ENCODE measurements at places on chromosomes 3 and 15.

DNA sequence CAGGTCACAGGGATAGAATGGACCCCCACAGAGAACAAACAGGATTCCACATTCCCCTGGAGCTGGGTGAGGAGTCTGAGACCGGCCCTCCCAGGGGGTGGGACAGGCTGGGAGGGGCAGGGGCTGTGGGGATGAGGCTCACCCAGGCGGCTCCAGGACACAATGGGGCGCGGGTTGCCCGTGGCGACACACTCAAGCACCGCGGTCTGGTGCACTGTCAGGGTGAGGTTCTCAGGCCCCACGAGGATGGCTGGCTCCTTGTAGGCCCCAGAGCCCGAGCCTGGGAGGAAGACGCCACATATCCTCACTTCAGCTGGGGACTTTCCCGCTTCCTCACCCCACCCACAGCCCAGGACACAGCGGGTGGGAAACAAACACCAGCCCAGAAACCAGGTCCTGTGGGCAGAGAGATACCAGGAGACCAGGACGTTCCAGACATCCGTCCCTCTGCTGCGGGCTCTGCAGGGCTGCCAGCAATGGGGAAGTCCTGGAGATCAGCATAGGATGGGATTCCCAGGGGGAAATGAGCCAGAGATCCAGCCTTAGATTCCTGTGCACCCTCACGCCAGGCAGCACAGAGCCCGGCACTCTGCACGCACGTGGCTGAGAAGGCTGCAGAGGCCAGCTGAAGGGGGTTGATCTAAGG, 30.2 kb downstream of the RNU5B-1 start:
- DNase-seq: no peak

- DNase-seq: no peak
These were observed 1.0 kb downstream of the CGGBP1 start for GRCh38 chr3:88057630-88058305.

- no peak for DNase-seq
These were observed 1.3 kb downstream of the CACNA1D start for GRCh38 chr3:53495520-53496391.

- no peak for DNase-seq
These were observed at the start of gene RASA2 for GRCh38 chr3:141486746-141487520. RASA2 (plus strand) TSS chr3:141487027; CDS start chr3:141487084, 57 bp downstream.

DNA sequence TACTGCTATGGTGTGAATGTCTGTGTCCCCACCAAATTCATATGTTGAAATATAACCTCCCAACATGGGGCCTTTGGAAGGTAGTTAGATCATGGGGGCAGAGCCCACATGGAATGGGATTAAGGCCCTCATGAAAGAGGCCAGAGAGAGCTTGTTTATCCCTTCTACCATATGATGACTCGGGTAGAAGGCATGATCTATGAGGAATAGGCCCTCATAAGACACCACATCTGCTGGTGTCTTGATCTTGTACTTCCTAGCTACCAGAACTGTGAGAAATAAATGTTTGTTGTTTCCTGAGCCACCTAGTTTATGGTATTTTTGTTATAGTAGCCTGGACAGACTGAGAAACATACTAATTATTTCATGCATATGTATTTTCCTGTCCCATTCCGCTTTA, 51.9 kb downstream of the WWTR1 start:
- no peak for DNase-seq

DNA sequence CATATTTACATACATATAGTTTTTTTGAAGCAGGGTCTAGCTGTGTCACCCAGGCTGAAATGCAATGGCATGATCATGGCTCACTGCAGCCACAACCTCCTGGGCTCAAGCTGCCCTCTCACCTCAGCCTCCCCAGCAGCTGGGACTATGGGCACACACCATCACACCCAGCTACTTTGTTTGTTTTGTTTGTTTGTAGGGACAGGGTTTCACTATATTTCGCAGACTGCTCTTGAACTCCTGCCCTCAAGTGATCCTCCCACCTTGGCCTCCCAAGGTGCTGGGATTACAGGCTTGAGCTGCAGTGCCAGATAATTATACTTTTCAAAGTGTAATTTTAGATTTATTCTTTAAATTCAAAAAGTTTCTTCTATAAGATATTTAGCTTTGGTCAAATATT, 10.2 kb downstream of the GTF2A2 start:
- no peak for DNase-seq

DNA sequence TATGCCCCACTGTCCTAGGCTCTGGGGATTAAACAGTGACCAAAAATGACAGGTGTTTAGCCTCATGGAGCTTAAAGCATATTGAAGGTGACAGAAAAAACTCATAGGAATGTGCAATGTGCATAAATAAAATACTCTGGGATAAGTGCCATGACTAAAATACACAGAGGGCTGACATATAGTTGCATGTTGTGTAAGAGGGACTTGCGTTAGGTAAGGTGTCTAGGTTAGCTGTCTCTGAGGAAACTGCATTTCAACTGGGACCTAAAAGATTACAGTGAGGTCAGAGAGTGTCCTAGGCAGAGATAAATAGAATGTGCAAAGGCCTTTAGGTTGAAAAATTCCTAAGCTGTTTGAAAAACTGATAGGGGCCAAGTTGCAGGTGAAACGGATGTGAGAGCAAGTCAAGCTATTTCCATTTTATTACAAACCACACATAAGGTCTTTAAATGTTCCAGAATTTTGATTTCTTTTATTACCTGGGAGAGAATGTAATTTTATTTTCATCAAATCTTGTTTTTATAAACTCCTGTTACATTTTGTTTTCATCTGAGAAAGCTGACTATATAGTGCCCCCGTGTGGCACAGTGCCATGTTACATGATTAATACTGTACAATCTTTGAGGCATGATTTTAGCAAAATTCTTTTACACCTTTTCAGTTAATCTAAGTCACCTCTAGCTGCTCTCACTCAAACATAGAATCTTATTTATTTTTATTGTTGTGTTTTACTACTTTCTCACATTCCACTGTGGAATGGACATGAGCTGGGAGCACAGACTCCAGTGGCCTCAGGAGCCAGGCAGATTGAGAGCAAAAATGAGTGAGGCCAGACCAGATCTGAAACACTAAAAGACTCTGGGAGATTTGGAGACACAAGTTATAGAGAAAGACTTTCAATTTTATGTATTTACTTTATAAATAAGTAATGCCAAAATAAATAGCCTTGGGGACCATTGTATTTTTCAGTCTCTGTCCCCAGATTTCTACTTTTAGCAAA, 259.6 kb upstream of the ZNF717 start:
- no peak for DNase-seq

Measured in esophagus squamous epithelium (tissue), 5 donors.